ENCODE measurements at places on chromosomes 13 and 19.
A peak's percentile ranks its signal among the peaks of the same experiment; 100 is the strongest.

DNA sequence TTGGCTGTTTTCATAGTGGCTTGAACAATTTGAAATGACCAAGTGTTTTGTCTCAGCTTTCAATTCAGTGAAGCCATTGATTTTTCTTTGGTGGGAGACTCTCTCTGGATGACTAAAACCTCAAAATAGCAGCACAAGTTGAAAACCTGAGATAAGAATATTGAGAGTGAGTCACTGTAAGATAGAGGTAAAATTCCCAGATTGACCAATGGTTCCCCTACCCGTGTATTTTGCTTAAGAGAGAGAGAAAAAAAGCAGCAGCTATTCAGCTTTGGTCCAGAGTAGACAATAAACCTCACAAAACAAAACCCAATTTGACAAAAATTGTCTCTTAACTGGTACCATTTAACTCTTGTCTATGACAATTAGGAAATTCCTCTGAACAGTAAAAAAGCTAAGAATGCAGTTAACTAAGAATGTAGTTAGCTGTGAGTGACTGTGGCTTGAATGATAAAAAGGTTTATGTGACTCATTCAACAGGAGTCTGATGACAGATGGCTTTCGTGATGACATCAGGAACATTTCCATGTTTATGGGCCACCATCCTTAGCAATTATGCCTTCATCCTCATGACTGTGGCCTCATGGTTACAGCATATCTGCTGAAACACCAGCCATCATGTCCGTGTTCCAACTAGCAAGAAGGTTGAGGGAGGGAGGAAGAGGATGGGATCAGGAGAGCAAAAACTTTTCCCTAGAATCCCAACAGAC is 356.9 kb downstream of the NDFIP2 start:
- DNase-seq, result no peak

GRCh38 chr13:93412676-93413075 is 186.1 kb downstream of the GPC6 start:
- DNase-seq, result no peak

DNA sequence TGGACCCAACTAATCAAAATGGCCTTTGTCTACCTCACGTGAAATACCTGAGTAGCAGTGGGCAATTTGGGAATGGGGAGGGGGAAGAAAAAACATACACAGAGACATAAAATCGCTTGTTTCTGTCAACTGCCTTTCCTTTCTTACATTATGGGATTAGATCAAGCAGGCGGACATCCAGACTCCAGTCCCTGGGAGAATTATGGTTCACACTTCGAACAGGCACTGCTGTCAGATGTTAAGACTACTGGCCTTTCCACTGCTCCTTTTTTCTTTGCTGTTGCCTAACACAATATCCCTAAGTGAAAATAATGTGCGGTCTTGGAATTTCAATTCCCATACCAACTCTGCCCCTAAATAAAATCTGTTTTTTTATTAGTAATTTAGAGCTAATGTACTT is 1719.7 kb upstream of the SLC10A2 start:
- DNase-seq, result no peak

DNA sequence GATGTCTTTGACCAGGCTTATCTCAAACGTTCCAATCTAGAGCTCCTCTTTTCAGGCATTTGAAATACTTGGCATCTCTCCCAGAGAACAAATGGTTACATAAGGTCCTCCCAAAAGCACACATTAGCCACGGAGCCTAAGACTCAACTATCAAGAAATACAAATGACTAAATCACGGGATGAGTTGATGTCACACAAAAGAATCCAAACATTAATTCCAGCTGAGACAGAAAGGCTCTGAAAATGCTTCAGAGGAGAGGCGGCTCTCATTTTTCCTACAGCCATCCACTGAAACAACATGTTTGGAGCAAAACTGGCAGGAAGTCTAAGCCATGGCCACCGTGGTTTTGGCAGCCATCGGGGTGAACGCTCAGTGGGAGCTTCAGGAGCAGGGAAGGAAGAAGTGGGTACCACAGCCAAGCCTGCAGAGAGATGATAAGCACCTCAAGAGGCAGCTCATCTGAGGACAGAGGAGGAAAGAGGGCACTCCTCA is 122.5 kb downstream of the STK24 start:
- DNase-seq, result no peak

- no peak for DNase-seq
These were observed 26.5 kb downstream of the RANBP3 start for GRCh38 chr19:5951338-5951861.

DNA sequence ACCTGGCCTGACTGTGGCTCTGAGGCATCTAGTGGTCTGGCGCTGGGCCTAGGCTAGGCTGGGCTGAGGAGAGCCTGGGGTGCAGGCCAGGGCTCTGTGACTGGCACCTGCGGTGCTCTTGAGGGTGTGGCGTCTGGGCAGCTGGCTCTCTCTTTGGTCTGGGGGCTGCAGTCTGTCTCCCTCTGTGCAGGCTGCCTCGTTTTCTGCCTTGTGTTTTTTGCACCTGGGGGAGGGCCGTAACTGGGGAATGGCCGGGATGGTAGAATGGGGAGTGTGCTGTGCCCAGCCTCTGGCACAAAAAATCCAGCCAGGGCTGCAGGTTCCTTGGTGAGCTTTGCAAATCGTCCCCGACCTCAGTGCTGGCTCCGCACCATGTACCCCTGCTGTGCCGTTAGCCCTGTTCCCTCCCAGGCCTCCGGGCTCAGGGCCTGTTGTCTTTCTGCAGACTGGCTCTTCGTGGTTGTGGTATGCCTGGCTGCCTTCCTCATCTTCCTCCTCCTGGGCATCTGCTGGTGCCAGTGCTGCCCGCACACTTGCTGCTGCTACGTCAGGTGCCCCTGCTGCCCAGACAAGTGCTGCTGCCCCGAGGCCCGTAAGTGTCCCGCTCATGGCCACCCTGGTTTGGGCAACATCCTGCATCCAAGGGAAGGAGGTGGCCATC is 6.5 kb upstream of the USF2 start:
- DNase-seq, result no peak

DNA sequence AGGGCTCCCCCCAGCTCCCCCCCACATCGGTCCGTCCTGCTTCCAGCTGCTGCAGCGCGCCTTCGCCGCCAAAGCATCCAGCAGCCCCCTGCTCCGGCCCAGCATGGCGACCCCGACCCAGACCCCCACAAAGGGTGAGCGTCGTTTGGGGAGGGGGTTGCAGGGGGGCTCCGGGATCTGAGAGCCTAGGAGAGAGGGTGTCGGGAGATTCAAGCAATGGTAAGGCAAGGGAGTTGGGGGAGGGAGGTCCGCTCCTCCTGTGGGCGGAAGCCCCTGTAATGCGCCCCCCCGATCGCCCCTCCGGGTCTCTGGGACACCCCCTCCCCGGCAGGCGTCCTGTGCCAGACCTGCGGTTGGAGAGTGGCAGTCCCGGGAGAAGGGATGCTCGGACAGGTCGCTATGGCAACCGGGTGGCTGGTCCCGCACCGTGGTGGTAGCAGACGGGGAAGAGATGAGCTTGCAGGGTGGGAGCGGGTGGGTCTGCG is at the start of gene FXYD7:
Gene FXYD7, plus strand, starts transcription at position 25 of the 485 bp plus-strand sequence. Its CDS starts 79 bp downstream, at position 104.
- no peak for DNase-seq

DNA sequence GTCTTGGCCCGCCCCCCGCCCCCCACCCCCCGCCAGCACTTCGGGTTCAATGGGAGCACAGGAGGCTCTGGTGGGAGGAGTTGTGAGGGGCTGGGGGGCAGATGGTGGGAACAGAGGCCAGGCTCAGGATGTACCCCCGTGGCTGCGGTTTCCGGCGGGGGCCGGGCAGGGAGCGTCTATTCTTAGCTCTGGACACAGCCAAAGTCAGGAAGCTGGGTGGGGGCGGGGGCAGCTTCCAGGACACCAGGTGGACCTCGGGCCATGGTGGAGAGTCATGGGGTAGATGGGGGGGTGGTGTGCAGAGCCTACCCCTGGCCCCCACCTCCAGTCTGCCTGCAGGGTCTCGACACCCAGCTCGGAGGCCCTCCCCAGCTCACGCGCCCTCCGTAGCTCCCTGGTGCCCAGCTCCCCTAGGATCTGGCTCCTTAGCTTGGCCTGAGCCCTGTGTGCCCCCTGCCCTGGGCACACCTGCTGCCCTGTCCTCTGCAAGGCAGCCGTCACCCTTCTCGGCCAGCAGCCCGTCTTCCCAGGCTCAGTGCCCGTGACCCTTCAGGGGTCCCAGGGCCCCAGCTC is 2.2 kb upstream of the TBXA2R start:
- no peak for DNase-seq

DNA sequence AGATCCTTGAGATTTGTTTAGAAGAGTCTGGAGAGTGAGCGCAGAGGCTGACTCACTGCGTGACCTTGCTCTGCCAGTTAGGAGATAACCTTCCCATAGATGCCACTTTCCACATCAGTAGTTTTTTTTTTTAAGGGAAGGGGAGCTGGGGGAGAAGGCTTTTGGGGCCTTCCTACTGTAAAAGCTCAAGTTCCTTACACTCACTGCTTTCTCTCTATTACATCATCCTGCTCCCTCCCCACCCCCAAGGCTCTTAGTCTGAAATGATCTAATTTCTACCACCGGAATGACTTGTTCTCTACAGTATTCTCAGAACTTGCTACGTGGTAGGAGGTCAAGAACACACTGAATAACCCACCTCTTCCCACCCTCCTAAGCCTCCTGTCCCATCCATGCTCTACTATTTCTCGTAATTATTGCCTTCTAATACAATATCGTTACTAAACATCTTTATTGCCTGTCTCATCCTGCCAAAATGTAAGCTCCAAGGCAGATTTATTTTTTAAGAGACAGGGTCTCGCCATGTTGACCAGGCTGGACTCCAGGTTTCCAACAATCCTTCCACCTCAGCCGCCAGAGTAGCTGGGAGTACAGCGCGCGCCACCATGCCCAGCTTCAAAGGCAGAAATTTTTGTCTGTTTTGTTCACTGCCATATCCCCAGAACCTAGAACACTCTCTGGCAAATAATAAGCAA is 1.2 kb downstream of the LONP1 start:
- peak; percentile 40 for DNase-seq

- no peak for DNase-seq
These were observed 59.5 kb downstream of the ZIC5 start for GRCh38 chr13:99911965-99912566.

GRCh38 chr13:42409075-42409474 is 137.1 kb downstream of the AKAP11 start:
- no peak for DNase-seq

DNA sequence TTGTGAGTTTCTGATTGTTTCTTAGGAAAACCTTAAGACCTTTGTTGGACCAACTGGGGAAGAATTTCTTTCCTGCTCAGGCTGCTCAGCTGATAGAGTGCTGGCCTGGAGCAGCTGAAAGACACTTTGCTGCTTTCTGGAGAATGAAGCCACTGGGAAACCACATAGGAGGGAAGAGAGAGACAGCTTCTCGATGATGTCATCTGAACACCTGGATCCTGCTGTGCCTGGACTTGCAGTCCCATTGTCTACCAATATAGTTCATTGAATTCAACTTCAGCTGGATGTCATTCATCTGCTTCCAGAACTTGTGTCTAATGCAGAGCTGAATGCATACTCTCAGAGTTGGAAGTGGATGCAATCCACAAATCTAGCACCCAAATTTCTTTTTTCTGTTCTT is 34.3 kb upstream of the TSHZ3 start:
- no peak for DNase-seq

DNA sequence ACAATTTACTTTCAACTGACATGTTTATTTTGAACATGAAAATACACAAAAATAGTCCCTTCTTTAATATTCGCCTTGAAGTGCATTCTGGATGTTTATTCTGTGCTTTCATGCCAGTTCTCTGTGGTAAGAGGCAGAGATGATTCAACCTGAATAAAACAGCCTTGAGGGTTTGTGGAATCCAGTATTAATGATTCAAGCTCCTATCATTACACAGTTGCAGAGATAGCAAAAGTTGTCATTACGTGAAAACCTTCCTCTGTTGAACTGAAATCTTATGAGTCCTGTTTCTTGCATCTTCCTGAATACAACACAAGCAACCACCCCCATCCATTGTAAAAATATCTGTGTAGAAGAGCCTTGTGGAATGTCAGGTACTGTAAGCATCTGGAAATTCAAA is 142.3 kb upstream of the HTR2A start:
- DNase-seq, result no peak

DNA sequence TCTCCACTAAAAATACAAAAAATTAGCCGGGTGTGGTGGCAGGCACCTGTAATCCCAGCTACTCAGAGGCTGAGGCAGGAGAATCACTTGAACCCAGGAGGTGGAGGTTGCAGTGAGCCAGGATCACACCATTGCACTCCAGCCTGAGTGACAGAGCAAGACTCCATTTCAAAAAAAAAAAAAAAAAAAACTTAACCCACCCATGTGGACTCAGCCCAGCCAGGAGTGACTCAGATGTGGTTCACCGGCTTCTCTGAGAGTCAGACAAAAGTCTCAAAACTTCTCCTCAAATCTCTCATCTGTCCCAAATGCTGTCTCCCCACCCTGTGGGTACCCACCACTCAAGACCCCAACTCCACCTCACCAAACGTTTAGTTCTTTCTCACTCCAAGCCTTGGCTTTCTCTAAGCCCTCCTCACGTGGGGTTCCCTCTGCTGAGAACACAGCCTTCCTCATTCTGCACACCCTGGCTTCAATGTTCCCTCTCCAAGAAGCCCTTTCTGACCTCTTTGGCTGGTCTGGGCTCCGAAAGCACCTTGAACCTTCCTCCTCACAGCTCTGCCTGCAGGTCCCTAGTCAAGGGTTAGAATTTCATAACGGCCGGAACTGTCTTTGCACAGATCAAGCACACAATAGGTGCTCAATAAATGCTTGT is 11.1 kb upstream of the RAB3A start:
- DNase-seq, result no peak

DNA sequence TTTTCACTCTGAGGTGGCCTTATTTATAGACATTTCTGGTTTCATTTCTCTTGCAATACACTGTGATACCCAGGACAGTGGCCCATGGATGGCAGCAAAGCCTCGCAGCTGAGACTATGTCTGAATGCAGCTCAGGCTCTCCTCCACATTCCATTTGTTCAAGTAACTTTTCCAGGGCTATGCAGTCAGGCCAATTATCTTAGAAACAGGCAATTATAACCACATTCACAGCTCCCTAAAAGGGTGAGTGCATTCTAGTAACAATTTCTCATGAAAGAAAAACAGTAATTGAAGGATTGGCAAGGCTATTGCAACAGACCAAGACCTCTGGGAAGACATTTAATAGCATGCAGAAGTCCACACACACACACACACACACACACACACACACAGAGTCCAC is 264.0 kb downstream of the TBC1D4 start:
- no peak for DNase-seq

- no peak for DNase-seq
These were observed 274.2 kb downstream of the ITGBL1 start for GRCh38 chr13:101726681-101727080.

- DNase-seq, result no peak
These were observed 15.4 kb upstream of the CHAMP1 start for GRCh38 chr13:114298866-114299265.

DNA sequence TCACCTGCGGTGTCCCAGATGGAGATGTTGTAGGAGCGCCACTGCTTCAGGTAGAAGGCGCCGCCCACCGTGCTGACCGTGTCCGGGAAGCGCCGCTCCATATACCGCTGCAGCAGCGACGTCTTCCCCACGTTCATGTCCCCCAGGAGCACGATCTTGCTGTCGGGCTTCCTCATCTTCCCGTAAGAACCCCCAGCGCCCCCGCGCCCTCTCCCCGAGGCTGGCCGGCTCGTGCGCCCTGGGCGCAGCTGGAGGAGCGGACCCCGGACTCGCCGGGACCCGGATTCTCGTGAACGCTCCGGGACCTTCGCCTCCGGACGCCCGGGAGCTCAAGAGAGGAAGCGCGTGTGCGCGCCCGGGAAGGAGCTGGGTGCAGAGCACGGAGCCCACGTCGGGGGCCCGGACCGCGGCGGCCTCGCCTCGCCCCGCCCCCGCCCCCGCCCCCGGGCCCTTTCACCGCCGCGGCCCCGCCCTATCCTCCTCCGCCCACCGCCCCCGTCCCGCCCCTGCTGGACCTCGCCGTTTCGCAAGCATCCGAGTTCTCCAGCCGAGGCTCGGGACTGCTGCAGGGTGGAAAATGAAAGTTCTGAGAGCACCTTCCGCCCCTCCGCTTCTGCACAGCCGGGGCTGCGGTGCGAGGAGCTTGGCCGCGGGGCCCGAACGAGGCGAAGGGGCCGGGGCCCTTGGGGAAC is at the start of gene RAB20:
Gene RAB20, minus strand, starts transcription at position 379 of the 692 bp plus-strand sequence. Its CDS starts 203 bp downstream, at position 176.
- peak; percentile 23 for DNase-seq
